Stimulated activated CD8-positive, alpha-beta memory T cell treated with anti-CD3 and anti-CD28 coated beads, Interleukin-15, amount 100 ng/mL, for 1 hour (primary cell): ENCODE measurements at places on chromosomes 5 and 9.

GRCh38 chr5:17177501-17178372 lies 39.7 kb upstream of the BASP1 start:
- DNase-seq = no peak

GRCh38 chr5:99315413-99316183 lies 386.8 kb upstream of the CHD1 start:
- no peak for DNase-seq

- DNase-seq = no peak
These were observed 5.0 kb upstream of the GPRIN1 start for GRCh38 chr5:176614805-176615478.

DNA sequence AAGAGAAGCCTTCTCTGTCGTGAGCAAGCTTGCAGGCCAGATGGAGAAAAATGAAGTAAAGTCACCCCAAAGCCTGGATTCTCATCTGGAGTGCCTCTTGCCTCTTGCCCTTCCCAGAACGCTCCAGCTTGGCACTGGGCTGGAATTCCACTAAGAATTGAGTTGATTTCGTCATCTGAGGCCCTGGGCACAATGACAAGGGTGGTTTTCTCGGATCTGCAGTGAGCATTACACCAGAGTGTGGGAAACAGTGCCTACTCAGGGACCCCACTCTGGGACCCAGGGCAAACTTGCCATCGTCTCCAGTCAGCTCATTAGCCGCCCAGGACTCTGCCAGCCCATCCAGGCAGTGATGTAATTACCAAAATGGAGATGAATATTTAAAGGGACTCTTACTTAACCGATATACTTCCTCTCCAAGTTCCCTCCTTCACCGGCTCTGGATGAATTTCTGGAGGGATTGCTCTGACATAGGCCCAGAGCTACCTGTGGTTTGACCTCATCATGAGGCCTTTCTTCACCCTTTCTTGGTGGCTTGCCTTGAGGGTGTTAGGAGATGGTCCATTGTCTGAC lies 44.7 kb upstream of the LCP2 start:
- no peak for DNase-seq

- no peak for DNase-seq
These were observed 9.8 kb downstream of the RNF183 start for GRCh38 chr9:113293285-113293878.

- no peak for DNase-seq
These were observed 16.7 kb upstream of the LRRC70 start for GRCh38 chr5:62561896-62562295.

DNA sequence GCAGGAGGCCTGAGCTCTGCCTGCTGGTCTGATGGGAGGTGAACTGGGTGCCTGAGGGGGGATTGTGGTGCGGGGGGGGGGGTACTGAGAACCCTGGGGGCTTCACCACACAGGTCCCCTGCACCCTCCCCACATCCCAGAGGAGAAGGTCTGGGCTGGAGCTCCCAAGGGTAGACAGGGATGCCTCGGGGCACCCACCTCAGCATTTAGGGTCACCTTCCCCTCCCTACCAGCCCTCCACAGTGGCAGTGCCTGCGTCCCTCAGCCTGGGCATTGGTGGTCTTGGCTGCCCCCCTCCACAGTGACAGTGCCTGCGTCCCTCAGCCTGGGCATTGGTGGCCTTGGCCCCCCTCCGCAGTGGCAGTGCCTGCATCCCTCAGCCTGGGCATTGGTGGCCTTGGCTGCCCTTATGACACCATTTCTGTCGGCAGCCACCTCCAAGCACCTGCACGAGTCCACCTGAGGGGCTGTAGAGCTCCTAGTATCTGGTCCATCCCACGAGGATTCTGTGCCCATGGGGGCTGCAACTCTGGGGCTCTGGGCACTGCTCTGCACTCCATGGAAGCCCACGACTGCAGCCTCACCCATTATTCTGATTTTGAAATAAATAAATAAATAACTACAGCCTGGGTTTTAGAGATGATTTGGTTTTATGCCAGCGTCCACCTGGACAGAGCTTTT lies 21.5 kb downstream of the NKD2 start:
- DNase-seq = no peak

DNA sequence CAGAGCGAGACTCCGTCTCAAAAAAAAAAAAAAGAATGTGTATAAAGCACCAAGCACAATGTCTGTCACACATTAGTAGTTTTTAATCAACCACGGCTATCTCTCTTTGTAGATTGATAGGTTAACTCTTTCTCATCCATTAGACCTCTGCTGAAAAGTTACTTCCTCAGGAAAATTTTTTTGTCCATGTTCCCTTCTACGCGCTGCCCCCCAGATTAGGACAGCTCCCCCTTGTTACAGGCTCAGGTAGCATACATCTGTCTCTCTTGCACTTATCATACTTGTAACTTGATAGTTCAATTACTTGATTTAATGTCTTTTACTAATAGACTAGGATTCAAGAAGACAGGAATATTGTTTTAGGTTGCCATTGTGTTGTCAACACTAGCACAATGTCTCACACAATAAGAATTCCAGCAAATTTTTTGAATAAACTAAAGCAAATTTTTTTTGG lies 1.5 kb downstream of the SPDL1 start:
- DNase-seq = no peak

DNA sequence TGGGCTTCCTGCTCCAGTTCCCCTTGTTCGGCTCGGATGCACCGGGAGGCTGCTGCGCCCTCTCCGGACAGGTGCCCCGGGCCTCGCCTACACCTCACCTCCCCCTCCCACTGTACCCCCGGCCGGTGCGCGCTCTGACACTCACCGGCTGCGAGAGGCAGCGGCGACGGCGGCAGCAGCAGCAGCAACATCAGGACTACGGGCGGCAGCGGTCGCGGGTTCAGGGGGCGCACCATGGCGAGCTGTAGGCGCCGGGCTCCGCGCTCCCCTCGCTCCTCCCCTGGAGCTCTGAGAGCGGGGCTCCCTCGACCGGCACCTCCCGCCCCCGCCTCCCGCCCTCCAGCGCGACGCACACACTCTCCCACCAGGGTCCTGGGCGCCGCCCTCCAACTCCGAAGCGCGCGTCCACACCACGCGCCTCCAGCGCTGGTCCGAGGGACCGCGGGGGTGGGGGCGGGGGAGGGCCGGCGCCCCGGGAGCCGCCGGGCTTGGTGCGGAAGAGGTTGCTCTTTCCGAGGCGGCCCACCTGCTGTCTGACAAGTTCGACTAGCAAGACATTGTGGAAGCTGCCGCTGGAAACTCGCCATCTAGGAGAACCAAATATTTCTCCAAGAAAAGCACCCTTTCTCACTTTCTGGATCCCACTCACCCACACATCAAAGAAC lies at the start of gene GFRA3:
TSS of gene GFRA3 (minus strand) at position 433 of the 665 bp plus-strand sequence. CDS start at position 236, 197 bp downstream.
- DNase-seq = no peak

DNA sequence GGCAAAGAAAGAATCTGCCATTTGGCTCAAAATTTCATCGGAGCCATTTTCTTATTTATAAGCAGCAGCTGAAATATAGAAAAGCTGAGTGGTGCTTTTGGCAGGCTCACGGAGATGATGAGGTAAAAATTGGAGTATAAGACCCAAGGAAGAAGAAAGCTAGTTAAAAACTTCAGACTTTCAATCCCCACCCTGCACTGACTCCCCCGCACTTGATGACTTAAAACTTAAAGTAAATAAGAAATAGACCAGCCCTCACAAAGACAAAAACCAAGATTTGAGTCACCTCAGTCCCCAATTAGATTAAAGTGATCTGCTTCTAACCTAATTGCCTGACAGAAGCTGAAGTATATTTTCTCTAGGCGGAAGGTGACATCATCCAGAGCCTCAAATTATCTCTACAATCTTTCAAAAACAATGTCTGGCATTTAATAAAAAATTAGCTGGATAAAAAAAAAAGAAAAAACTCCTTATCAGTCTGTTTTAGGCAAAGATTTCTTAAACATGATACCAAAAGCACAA lies 124.0 kb upstream of the PJA2 start:
- DNase-seq = no peak

GRCh38 chr5:174189654-174190541 lies 144.4 kb downstream of the NSG2 start:
- no peak for DNase-seq

- no peak for DNase-seq
These were observed 516.1 kb downstream of the ANXA1 start for GRCh38 chr9:73667749-73668148.

GRCh38 chr5:141514330-141515133 lies 25.7 kb downstream of the PCDHGC5 start:
- DNase-seq = no peak

DNA sequence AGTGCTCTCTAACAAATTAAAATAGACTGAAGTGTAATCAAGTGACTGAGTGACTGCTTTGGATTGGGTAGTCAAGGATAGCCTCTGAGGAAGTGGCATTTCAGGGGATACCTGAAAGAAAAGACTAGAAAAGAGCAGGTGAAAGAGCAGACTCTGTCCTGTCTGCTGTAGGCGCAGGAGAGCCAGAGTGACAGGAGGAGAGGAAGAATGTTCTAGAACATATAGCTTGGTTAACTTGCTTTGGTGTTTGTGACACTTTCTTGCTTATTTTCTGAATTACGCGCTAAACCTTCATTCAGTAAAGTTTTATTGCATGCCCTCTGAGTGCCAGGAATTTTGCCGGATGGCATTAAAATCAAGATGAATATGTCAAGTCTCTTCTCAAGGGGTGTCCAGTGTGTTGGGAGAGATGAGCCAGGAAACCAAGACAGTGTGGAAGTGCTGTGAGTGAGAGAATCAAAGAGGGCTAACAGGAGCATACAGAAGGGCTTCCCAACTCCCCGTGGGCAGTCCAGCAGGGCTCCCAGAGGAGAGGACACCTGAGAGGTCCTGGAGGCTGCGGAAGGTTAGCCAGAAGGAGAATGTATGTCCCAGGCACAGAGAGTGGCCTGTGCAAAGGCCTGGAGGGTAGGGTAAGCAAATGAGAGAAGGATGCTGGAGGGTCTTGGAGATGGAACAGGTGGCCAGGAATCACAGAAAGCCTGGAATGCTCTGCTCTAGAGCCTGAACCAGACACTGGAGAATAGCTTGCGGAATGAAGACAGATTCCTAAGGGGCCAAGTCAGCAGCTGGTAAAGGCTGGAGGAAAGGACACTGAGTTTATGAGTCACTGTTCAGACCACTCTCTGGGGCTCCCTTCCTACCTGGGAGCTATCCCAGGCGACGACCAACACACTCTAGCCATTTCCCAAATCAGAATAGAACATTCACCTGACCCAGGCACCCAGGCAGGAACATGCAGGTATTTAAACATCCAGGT lies 59.3 kb downstream of the SLC22A5 start:
- DNase-seq = no peak

DNA sequence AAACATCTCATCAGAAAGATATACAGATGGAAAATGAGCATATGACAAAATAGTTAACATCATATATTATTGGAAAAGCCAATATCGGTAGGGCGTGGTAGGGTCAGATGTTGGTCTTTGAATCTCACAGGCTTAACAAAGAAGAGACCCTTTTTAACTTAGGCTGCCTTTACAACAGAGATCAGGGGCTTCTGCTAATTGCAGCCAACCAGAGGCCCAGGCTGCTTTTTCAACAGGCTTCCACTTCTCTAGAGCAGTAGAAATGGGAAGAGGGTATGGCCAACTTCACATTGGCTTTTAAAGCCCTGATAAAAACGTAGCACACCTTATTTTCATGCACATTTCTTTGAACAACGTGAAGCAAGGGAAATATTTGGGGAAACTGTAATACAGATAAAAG lies 764.3 kb upstream of the CTNND2 start:
- DNase-seq = no peak

DNA sequence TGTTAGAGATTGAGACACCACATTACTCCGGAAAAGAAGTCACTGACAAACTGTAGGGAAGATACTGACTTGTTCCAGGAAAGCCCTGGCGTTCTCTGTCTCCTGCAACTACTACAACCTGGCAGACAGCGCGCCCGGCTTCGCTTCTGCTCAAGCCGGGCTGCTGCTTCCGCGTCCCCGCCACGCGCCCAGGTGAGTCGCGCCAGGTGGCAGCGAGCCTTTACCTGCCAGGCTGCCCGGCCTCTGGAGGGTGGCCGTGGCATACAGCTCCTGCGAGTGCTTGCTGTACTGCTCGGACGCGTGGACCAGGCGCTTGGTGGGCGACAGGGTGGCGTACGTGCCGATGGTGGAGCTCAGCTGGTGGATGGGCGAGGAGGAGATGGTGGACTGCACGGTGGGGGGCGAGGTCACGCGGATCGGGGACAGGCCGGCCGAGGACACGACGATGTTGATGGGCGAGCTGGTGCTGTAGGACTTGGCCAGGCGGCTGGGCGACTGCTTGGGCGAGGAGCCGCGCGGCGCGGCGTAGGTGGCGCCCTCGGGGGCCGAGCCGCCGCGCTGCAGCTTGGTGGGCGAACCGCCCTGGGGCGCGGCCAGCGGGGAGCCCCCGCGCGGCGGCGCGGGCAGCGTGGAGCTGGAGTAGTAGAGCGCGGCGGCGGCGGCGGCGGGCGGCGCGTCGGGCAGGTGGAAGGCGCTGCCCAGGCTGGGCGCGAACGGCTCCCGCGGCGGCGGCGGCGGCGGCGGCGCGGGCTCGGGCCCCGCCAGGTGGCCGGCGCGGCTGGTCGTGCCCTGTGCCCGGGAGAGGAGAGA lies 519.6 kb downstream of the CTNND2 start:
- no peak for DNase-seq

GRCh38 chr5:154370813-154371212 lies 75.0 kb upstream of the SAP30L start:
- DNase-seq = no peak

- no peak for DNase-seq
These were observed 34.9 kb upstream of the BASP1 start for GRCh38 chr5:17182494-17182893.

- no peak for DNase-seq
These were observed 111.4 kb upstream of the FER start for GRCh38 chr5:108636135-108636853.

- DNase-seq = no peak
These were observed 234.3 kb downstream of the CHSY3 start for GRCh38 chr5:130138406-130139045.

- DNase-seq = no peak
These were observed 1071.9 kb upstream of the ARRDC3 start for GRCh38 chr5:92455011-92455410.

- no peak for DNase-seq
These were observed 79.3 kb upstream of the FBXW11 start for GRCh38 chr5:172085738-172086137.

- no peak for DNase-seq
These were observed 678.3 kb upstream of the CHD1 start for GRCh38 chr5:99607124-99607523.

GRCh38 chr5:169712428-169712827 lies 75.4 kb downstream of the DOCK2 start:
- DNase-seq = no peak

DNA sequence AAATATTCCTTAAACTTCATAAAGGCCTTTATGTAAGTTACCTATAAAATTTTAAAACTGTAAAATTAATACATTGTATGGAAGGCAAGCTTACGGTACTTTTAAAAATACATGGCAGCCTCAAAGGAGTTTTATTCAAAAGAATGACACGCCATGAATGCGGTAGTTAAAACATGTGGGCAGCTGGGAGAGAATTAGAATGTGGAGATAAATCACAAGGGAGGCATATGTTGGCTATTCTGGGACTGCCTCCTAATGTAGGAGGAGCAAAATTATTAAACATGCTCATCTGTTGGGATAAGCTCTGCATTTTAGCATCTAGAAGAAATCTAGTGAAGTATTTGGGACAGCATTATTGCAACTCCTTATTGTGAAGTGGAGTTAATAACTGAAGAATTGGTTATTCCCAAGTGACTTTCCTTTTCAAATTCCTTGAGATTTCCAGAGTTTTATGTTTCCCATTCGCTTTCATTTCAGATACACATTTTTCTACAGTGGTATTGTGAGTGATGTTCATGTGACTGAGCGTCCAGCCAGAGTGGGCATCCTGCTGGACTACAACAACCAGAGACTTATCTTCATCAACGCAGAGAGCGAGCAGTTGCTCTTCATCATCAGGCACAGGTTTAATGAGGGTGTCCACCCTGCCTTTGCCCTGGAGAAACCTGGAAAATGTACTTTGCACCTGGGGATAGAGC lies 109.4 kb downstream of the CMYA5 start:
- no peak for DNase-seq
